Stimulated activated CD8-positive, alpha-beta memory T cell treated with anti-CD3 and anti-CD28 coated beads, Interleukin-15, amount 100 ng/mL, for 24 hours (primary cell): ENCODE measurements at places on chromosomes 13 and 19.

DNA sequence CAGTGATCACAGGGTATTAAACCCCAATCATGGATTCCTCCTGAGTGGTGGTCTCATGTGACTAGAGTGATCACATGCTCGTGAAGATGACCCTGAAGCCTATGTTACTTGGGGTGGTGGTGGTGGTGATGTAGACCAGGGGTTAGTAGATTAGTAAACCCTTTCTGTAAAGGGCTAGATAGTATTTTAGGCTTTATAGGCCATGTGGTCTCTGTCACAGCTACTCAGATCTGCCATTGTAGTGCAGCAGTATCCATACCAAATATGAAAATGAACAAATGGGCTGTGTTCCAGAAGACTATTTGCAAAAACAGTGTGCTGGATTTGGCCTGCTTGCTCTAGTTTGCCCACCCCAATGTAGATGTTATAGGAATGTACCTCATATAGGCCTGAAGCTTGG lies 9.4 kb downstream of the NDFIP2 start:
- DNase-seq = no peak

GRCh38 chr19:23783636-23784035 lies 24.9 kb upstream of the ZNF681 start:
- no peak for DNase-seq

DNA sequence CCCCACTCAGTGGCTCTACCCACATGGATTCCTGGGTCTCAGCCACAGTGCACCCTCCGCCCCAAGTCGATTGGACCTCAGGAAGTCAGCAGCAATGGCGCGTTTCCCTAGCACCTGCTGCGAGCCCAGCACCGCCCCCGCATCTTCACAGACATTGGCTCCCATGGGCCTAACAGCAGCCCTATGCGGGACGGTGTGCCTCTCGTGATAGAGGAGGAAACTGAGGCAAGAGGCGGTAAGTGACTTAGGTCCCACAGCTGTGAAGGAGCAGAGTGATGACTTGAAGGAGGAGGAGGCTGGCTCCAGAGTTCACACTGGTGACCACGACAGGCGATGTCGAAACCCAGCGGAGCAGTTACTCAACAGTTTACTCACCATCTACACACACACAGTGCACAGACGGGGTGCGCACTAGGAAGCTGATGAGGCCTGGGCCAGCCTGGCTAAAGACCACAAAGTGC lies 104.5 kb upstream of the SOX1 start:
- no peak for DNase-seq

DNA sequence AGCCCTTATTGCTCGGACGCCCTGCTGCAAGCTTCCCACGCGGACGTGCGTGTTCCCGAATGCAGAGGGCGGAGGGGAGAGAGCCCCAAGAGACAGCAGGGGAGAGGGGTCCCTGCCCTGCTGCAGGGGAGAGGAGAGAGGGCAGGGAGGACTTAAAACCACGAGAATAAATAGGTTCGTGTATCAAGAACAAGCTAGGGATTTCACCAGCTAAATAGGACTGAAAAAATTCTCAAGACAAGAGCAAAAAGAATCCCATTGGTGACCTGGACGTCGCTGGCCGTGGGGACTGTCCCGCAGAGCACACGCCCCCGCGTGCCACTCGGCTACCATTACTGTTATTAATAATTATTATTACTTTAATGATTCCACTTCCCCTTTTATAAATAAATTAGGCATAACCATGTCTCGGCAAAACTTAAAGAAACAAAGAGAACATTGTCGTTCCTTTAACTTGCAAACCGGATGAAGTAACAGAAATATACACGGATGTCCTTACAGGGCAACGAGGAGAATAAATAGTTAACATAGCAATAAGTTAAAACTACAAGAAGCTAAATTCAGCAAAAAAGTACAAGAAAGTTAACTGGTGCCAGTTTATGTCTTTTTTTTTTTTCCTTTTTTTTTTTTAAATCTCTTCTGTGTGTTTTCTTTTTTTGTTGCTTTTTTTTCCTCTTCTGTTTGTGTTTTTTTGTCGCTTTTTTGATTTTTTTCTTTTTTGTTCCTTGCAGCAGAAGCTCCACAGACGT lies 16.6 kb downstream of the PRKCSH start:
- no peak for DNase-seq

- no peak for DNase-seq
These were observed 23.0 kb downstream of the DPP9 start for GRCh38 chr19:4700693-4700970.

DNA sequence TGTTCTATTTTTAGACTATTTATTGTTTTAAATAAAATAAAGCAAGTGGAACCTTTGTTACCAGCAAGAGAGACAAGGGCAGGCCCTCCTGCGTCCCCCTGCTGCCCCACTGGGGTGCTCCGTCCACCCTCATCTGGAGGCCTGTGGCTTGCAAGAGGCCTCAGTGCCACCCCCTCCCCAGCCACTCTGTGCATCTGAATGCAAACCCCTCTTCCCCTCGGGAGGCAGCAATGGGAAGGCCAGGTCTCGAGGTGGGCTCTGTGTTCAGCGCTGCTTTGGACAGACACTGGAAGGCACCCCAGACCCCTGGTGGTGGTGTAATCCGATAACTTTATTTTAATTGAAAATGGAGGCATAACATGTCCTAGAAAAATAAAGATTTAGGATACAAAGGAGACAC lies 4.6 kb downstream of the SIX5 start:
- DNase-seq = no peak

GRCh38 chr13:101837288-101837687 lies 384.8 kb downstream of the ITGBL1 start:
- DNase-seq = no peak

DNA sequence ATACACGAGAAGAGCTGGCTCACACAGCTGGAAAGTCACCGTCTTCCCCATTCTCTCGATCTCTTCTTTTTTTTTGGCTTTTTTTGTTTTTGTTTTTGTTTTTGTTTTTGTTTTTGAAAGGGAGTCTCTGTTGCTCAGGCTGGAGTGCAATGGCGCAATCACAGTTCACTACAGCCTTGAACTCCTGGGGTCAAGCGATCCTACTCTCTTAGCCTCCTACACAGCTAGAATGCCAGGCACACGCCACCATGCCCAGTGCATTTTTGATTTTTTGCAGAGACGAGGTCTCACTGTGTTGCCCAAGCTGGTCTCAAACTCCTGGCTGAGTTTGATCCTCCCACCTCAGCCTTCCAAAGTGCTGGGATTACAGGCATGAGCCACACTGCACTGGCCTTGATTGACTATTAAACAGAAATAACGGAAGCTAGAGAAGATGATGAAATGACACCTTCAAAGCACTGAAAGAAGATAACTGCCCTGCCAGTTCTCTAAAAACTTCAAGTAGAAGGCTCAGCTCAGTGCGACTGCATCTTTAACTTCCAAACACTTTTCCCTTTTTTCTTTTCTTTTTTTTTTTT lies 4.0 kb downstream of the FXYD3 start:
- DNase-seq = no peak

DNA sequence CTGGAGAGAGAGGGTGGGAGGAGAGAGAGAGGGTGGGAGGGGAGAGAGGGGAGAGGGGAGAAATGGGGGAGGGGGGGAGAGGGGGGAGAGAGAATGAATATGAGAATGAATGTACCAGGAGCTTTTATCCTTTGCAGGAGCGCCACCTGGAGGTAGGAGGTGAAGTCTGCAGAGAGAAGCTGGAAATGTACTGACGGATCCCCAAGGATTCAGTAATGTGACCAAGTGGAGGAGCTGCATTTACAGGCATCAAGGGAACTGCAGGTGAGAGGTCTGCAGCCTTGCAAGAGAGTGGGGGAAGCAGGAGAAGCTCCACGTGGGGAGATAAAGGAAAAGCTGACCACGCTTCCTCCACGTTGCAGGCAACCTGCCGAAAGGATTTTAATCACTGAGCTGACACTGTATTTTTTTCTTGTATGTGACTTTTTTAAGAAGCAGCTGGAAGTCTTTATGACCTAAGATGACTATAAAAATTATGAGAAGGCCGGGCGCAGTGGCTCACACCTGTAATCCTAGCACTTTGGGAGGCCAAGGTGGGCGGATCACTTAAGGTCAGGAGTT lies 33.7 kb downstream of the VSTM1 start:
- peak; percentile 10 for DNase-seq

- DNase-seq = no peak
These were observed 19.6 kb downstream of the KLF12 start for GRCh38 chr13:74114641-74115040.

GRCh38 chr13:85314686-85315085 lies 484.5 kb downstream of the SLITRK6 start:
- DNase-seq = no peak

- no peak for DNase-seq
These were observed 72.4 kb upstream of the ARHGEF7 start for GRCh38 chr13:111042661-111043226.

DNA sequence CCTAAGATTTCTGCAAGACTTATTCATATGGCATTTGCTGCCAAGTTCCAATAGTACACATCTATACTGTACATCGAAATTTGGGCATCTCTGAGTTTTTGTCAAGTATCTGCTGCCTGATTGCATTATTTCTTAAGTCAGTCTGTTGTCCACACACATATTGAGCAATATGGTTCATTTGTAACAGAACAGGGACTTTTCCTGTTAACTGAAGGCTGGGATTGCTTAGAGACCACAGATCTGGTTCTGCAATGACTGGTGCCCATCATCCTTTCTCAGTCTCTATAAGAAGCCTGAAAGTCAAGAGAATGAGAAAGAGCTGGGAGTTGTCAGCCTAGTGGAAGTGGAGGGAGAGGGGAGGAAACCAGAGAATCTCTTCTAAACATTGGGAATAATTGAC lies 22.5 kb upstream of the MYCBP2 start:
- DNase-seq = no peak

DNA sequence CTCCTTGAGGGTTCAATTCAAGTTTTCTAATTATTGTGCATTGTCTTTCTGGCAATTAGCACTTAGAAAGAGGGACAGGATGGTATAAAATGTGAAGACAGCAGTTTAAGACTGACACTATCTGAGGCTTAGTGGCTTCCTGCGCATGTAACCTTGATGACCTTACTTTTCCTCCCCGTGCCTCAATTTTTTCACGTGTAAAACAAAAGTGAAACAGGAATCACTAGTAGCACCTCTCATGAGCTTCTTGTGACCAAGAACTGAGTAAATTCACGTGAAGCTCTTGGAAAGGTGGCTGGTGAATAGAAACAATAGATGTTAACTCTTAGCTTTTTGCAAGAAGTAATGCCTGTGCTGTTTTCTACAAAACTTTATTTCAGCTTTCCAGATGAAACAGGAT lies 233.9 kb downstream of the LMO7 start:
- DNase-seq = no peak

- DNase-seq = no peak
These were observed 21.4 kb downstream of the MAP4K1 start for GRCh38 chr19:38596057-38596981.

- DNase-seq = no peak
These were observed 106.9 kb downstream of the KLF12 start for GRCh38 chr13:74027161-74027779.

GRCh38 chr19:31825134-31826094 lies 476.2 kb upstream of the TSHZ3 start:
- DNase-seq = no peak

GRCh38 chr13:59459972-59460371 lies 703.8 kb downstream of the DIAPH3 start:
- DNase-seq = no peak

DNA sequence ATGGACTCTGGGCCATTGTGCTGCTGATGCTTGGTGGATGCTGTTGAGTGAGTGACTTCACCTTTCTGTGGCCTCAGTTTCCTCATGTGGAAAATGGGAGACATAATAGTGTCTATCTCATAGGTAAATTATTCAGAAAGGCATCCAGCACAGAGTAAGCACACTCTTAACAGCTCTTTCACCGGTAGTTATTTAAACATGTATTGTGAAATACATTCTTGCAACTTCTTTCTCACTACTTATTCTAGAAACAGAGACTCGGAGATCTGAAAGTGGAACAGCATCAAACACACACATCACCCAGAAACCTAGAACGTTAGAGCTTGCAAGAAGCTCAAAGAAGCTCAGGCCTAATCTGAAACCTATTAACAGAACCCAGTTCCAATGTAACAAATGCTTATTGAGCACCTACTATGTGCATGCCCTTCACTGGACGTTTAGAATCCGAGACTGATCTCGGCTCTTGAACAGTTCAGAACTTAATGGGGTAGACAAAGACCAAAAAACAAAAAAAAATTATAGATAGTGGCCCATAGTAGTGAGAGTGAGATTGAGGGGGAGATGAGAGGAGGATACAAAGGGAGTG lies 4.1 kb downstream of the ZSWIM9 start:
- no peak for DNase-seq

DNA sequence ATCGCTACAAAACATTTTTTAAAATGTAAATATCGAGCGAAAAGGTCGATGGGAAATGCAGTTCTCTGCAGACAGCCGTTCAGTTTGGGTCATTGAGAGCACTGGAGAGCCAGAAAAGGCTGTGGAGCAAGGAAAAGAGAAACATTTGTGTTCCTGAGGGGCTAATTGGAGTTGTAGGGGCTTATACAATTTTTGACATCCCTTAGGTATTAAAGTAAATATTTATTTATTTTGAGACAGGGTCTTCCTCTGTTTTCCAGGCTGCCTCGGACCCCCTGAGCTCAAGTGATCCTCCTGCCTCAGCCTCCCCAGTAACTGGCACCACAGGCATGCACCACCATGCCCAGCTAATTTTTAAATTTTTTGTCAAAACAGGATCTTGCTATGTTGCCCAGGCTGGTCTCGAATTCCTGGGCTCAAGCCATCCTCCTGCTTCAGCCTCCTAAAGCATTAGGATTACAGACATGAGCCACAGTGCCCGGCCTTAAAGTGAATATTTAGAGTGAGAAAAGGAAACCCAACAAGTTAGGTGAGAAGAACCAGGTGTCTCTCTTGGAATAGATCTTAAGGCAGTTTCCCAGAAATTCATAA lies 825 bp upstream of the YIF1B start:
- no peak for DNase-seq

DNA sequence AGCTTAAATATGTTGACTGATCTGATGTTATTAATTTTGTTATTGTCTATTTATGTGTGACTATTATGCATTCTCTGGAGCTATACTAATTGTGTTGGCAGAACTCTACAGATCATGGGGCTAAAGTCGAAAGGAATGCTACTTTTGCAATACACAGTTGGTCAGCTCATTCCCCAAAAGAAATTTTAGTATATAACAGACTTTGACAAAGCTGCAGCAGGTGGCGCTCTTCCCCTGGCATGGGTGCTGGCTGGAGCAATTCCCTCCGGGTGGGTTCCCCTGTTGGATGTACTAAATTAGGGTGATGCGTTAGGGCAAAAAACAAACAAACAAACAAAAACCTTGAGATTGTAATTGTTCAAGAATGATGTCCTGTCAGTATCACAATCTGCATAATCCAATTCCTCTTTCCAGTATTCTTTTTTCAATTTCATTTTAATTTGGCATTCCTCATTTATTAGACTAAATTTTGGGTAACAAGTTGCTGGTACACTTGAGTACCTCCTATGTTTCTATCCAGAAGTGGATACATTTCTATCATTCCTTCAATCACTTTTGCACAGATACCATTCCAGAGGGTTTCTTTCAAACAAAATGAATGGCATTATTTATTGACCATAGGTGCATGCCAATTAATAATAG lies 322.8 kb upstream of the EDNRB start:
- no peak for DNase-seq

- no peak for DNase-seq
These were observed 8.3 kb upstream of the ZNF254 start for GRCh38 chr19:24078680-24079079.
